ENCODE measurements at places on chromosomes 7 and 10.

DNA sequence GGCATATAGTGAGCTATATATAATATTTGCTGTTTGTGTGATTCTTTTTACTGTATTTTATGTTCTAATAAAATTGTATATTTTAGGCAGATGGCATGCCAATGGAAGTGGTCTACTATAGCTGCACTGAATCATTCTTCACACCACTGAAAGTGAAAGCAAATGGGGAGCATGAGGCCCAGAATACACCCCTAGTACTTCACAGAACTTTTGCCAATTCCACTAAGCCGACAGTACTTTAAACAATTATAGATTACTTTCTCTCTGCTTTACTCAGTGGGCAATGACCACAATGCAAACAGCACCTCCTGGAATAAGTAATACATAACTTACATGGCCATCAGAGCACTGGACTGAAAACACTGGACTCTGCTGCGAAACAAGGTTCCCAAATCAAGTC, 70.2 kb downstream of the ANKRD26 start:
- H3K27me3 ChIP-seq: no peaks in the 10 kb centered on the region
- DNase-seq: no peak
- H3K4me1 ChIP-seq: no peaks in the 10 kb centered on the region

DNA sequence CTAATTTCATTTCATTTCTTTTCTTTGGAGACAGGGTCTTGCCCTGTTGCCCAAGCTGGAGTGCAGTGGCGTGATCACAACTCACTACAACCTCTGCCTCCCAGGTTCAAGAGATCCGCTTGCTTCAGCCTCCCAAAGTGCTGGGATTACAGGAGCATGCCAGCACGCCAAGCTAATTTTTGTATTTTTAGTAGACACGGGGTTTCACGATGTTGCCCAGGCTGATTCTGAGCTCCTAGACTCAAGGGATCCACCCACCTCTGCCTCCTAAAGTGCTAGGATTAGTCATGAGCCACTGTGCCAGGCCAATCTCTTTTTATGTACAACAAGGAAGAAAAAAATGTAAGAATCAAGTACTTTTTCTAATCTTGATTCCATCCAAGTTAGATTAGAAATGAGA, 10.7 kb upstream of the KMT2E start:
- DNase-seq: peak; percentile 98
- H3K4me3 ChIP-seq: peak overlapping the region; percentile 62
- peaks cover 70% of the 10 kb centered on the region for H3K4me1 ChIP-seq
- H3K27me3 ChIP-seq: no peaks in the 10 kb centered on the region

GRCh38 chr10:103673606-103674005, 180.1 kb downstream of the NEURL1 start:
- no peaks in the 10 kb centered on the region for H3K27me3 ChIP-seq
- no peak for DNase-seq
- no peak overlapping the region for H3K27ac ChIP-seq

DNA sequence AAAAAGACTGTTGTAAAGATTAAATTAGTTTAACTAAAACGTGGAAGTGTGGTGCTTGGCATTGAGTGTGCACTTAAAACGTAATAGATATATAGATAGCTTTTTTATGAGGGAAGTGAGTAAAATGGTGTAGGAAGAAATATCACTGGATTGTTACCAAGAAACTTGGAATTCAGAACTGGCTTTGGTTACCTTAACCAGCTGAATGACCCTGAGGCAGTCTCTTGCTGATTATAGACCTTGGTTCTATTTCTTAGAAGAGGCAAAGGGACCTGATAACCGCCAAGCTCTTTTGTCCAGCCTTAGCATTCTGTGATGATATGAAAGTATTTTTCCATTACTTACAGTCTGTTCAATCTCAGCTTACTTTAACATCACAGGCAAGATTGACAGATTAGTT, 3.8 kb downstream of the REEP3 start:
- H3K4me3 ChIP-seq: no peak overlapping the region
- peaks cover 18% of the 10 kb centered on the region for H3K4me1 ChIP-seq
- H3K27ac ChIP-seq: no peak overlapping the region

DNA sequence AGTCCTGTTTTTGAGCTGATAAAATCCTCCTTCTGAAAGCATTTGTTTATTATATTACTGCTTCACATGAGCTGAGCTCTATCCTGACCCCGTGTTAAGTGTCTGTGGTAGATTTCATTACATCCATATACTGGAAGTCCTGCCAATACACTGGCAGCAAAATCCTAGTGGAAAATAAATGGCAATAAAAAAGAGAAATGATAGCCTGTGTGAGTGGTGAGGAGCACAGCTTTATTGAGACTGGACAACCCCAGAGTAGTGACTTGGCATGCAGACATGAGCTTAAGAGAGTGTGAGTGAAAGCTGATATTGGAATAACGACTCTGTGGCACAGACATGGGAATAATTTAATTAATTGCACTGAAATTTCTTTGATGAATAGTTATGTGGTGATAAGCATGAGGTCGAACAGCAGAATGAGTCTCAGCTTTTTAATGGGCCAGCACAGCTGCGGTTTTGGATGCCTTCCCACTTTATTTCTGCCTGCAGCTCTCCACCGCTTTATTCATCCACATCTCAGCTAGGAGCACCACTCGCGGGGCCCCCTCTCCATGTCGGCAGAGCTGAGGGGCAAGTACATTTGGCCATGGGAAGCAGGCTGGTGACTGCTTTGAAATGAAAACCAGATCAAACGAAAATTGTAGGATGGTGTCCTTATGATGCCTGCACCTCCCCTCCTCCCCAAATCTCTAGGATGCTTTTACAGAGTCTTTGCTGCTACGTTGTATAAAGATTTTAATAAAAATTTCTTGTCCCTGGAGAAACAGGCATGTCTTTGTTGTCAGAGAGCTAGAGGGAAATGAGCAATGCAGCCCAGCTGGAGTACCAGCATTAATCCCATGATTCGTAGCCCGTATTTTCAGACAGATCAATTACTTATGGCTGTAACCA, 494.3 kb downstream of the AUTS2 start:
- H3K27me3 ChIP-seq: no peaks in the 10 kb centered on the region
- no peak overlapping the region for H3K27ac ChIP-seq
- H3K4me1 ChIP-seq: no peaks in the 10 kb centered on the region

DNA sequence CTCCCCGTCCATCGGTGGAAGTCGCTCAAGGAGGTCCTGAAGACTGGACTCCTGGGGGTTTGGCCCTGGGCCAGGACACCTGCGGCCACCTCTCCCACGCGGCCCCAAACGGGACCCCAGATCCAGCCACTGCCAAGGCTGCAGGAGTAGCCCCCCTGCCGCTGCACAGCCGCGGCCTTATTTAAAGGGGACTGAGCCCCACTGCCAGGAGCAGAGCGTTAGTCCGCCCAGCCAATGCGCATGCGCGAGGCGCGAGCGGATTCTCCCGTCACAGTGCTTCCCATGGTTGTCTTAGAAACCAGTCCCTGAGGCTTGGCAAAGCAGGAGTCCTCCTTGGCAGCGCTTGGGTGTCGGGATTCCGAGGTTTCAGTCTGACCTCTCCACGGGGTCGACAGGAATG, 320.0 kb downstream of the ZNF716 start:
- no peaks in the 10 kb centered on the region for H3K27me3 ChIP-seq
- H3K36me3 ChIP-seq: no peaks in the 10 kb centered on the region
- DNase-seq: no peak
- H3K4me1 ChIP-seq: no peaks in the 10 kb centered on the region
- H3K27ac ChIP-seq: no peak overlapping the region

DNA sequence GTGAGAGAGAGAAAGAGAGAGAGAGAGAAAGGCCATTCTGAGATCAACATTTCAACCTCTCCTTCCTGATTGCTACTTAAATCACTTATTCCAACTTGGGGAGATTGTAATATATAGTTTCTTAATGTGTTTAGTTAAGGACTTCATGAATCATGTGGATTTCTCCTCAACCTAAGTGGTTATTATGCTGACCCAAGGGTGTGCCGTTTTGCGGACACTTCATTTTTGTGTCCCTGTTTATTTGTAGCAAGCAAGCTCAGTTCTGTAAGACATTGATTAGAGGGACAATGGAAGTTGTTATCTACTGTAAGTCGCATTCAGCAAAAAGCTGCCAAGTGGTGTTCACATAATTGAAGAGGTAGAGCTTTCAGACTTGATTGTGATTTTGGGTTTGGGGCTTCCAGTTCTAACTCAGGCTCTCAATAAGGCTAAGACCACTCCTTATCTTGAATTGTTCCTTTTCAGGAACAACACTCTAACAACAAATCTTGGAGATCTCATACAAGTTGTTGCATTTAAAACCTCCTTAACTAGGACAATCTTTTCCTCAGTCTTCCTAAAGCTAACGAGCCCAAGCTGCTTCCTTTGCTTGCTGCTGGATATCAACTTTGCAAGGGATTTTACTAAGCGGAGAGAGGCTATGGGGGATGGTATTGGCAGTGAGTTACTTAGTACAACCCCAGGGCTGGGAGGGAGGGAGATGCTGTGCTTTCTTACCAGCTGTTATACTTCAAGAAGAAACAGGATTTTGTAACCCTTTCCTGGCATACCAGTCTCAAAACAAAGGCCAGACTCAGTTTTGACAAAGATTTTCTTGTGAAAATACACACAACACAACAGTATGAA, 19.8 kb upstream of the COL1A2 start:
- peak overlapping the region; percentile 99 for H3K27ac ChIP-seq
- peaks cover 71% of the 10 kb centered on the region for H3K4me1 ChIP-seq
- no peaks in the 10 kb centered on the region for H3K27me3 ChIP-seq

GRCh38 chr10:78255796-78256638, 222.4 kb downstream of the RPS24 start:
- H3K4me1 ChIP-seq: peaks cover 29% of the 10 kb centered on the region
- H3K27me3 ChIP-seq: no peaks in the 10 kb centered on the region
- DNase-seq: peak; percentile 99
- H3K4me3 ChIP-seq: no peak overlapping the region
- H3K36me3 ChIP-seq: no peaks in the 10 kb centered on the region
- peak overlapping the region; percentile 99 for H3K27ac ChIP-seq

- no peak overlapping the region for H3K4me3 ChIP-seq
- H3K4me1 ChIP-seq: no peaks in the 10 kb centered on the region
- no peak for DNase-seq
- H3K27ac ChIP-seq: no peak overlapping the region
- H3K36me3 ChIP-seq: no peaks in the 10 kb centered on the region
These were observed 45.0 kb upstream of the GPR37 start for GRCh38 chr7:124810605-124811004.

DNA sequence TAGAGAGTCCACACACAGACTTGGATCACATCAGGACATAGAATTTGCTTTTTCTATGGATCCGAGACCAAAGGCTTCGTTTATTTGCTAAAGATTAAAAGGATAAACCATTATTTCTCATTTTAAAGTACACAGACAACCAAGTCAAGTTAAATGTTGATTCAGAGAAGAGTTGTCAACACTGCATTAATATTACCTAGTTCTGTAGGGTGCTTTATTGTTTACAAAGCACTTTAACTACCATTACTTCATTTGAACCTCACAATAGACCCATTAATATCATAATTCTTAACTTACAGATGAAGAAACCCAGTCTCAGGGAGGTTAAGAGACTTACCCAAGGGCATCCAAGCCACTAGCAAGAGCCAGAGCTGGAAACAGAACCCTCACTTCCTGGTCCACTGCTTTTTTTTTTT, 43.2 kb upstream of the GSAP start:
- H3K36me3 ChIP-seq: no peaks in the 10 kb centered on the region
- H3K4me3 ChIP-seq: no peak overlapping the region
- no peak for DNase-seq

GRCh38 chr7:14376711-14377110, 387.2 kb upstream of the ETV1 start:
- DNase-seq: no peak
- no peaks in the 10 kb centered on the region for H3K27me3 ChIP-seq
- no peaks in the 10 kb centered on the region for H3K36me3 ChIP-seq
- no peak overlapping the region for H3K4me3 ChIP-seq
- H3K27ac ChIP-seq: no peak overlapping the region

- no peaks in the 10 kb centered on the region for H3K36me3 ChIP-seq
- H3K27me3 ChIP-seq: no peaks in the 10 kb centered on the region
- peak; percentile 66 for DNase-seq
- peak overlapping the region; percentile 84 for H3K4me3 ChIP-seq
- peaks cover 46% of the 10 kb centered on the region for H3K4me1 ChIP-seq
These were observed 744 bp upstream of the BICC1 start for GRCh38 chr10:58511765-58512490.

- no peaks in the 10 kb centered on the region for H3K27me3 ChIP-seq
- H3K4me3 ChIP-seq: no peak overlapping the region
- H3K4me1 ChIP-seq: peaks cover 13% of the 10 kb centered on the region
- DNase-seq: peak; percentile 56
- H3K36me3 ChIP-seq: no peaks in the 10 kb centered on the region
- H3K27ac ChIP-seq: no peak overlapping the region
These were observed 48.8 kb upstream of the MYL10 start for GRCh38 chr7:101677797-101678479.

DNA sequence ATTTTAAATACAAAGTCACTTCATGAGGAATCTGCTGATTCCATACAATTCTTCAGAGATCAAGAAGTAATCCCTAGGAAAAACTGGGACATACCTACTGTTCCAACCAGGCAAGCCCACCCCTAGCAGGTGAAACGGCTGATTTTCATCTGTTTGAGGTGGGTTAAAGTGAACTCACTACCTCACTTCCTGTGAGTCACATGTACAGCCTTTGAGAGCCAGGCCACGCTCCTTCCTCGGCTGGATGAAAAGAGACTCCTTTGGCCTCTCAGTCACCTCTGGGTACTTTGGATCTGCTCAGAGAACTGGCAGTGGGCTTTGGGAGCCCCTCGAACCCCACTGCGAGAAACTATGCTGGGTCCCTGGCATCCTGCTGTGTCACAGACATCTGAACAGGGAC, 68.2 kb downstream of the CHST15 start:
- H3K4me1 ChIP-seq: no peaks in the 10 kb centered on the region
- H3K4me3 ChIP-seq: no peak overlapping the region
- peaks cover 85% of the 10 kb centered on the region for H3K27me3 ChIP-seq
- DNase-seq: no peak
- no peaks in the 10 kb centered on the region for H3K36me3 ChIP-seq

- H3K4me1 ChIP-seq: no peaks in the 10 kb centered on the region
- DNase-seq: peak; percentile 10
- H3K4me3 ChIP-seq: no peak overlapping the region
- no peaks in the 10 kb centered on the region for H3K27me3 ChIP-seq
- no peak overlapping the region for H3K27ac ChIP-seq
These were observed 1004.0 kb upstream of the C7orf33 start for GRCh38 chr7:147586526-147586925.

DNA sequence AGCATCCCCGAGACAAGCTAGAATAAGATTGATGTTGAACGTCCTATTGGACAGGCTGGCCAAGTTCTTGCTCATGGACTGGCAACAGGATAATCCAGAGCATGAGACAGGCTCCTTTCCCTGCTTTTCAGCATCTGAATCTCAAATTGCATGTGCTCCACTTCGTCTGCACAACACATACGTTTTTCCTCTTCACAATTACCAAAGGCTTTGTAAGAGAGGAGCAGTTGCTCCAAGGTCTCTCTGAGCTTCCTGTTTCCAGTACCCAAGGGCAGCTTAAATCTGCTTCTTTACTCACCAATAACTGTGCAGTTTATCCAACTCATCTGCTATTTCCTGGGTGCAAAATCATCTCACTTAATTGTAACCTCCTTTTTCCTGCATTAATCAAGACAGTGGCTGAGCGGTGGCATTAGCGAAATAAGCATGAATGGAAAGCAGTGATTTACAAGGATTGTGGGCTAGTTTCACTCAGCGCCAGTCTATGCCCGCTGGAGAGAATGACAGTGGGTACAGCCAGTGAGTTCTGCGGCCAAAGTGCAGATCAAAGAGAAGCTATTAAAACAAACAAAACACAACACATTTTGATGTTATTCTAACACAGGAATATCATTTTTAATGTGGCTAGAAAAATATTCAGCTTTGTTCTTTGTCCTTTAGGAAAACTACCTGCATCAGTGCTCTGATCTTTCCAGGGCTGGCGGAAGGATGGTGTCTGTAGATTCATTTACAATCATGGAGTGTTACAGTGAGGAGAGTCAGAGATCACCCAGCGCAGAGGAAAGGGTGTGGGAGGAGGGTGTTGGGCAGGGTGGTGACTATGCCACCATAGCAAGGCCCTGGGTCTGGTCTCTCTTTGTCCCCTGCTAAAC, 79.8 kb downstream of the CHN2 start:
- H3K27me3 ChIP-seq: no peaks in the 10 kb centered on the region
- DNase-seq: peak; percentile 52
- no peaks in the 10 kb centered on the region for H3K36me3 ChIP-seq

All from GM23248 (cell line).